Activated T-cell treated with anti-CD3 and anti-CD28 coated beads, Interleukin-2, amount 50 U/mL, for 24 hours (primary cell): ENCODE measurements at places on chromosomes 5 and 9.
A peak's percentile ranks its signal among the peaks of the same experiment; 100 is the strongest.

DNA sequence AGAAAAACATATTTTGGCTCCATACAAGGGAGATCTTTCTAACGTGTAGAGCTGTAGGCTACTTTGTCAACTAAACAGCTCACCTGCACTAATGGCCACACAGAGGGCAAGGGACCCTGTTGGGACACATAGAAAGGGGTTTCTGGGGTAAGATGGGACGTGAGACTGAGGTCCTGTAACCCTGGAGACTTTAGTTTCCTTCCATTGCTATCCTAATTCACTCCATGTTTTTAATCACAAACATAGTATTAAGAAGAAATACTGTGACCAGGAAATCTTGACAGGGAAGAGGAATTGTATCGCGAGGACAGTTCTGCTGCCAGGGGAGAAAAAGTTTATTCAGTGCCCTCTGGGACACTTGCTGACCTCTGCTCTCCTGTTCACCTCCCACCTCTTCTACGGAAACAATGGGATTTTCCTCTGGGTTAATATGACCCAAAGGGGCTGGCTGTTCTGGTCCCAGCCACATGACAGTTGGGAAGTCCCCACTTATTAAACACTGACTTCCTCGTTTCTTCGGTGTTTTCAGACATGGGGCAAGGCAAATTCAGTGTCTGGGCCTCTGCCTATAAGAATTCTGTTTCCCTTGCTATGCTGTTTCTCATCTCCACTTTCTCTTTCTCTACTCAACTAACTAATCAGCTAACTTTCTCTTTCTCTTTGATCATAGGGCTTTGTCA lies 106.9 kb upstream of the SEMA6A start:
- no peak for DNase-seq
- H3K36me3 ChIP-seq, result no peaks in the 10 kb centered on the region
- H3K27ac ChIP-seq, result no peak overlapping the region

DNA sequence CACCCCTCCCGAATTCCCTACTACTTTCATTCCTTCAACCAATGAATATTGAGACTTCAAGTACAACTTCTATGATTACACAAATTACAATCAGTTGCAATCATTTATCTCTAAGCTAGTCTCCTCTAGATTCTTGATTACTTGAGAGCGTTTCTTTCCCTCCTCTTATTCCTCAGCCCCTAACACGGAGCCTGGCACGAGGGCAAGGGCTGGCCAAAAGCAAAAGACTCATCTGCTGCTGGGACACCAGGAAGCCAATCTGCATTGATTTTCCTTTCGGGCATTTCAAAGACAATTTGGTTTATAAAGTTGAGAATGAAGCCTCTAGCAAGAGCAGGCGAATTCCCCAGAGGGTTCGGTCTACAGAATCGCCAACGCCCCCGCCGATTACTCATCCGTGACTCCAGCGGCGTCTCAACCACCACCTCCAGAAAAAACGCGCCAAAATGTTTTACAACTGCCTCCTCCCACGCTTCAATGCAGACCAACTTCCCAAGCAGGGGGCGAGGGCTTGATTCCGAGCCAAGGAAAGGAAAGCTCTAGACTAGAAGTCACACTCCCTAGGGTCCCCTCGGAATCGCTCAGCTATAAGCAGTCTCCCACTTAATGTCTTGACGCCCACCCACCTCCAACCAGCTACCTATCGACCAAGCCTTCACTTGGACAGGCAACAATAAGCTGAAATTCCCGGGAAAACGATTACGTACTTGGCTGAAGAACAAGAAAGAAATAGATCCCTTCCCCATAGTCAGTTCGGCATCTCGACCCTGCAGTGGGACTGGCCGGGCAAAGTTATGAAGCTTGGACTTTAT lies 1.5 kb downstream of the PCSK1 start:
- no peaks in the 10 kb centered on the region for H3K36me3 ChIP-seq
- H3K4me1 ChIP-seq, result peaks cover 23% of the 10 kb centered on the region
- peak; percentile 32 for DNase-seq
- H3K27ac ChIP-seq, result no peak overlapping the region

GRCh38 chr5:142438573-142438972 lies 113.8 kb upstream of the SPRY4 start:
- H3K27me3 ChIP-seq, result peaks cover 7% of the 10 kb centered on the region
- H3K36me3 ChIP-seq, result no peaks in the 10 kb centered on the region
- H3K4me1 ChIP-seq, result peaks cover 24% of the 10 kb centered on the region
- H3K27ac ChIP-seq, result no peak overlapping the region
- DNase-seq, result no peak
- H3K4me3 ChIP-seq, result no peak overlapping the region

GRCh38 chr9:100525563-100525962 lies 52.3 kb upstream of the CAVIN4 start:
- H3K27me3 ChIP-seq, result no peaks in the 10 kb centered on the region
- H3K27ac ChIP-seq, result no peak overlapping the region
- no peaks in the 10 kb centered on the region for H3K4me1 ChIP-seq
- no peak overlapping the region for H3K4me3 ChIP-seq
- no peak for DNase-seq
- H3K36me3 ChIP-seq, result peaks cover 4% of the 10 kb centered on the region

DNA sequence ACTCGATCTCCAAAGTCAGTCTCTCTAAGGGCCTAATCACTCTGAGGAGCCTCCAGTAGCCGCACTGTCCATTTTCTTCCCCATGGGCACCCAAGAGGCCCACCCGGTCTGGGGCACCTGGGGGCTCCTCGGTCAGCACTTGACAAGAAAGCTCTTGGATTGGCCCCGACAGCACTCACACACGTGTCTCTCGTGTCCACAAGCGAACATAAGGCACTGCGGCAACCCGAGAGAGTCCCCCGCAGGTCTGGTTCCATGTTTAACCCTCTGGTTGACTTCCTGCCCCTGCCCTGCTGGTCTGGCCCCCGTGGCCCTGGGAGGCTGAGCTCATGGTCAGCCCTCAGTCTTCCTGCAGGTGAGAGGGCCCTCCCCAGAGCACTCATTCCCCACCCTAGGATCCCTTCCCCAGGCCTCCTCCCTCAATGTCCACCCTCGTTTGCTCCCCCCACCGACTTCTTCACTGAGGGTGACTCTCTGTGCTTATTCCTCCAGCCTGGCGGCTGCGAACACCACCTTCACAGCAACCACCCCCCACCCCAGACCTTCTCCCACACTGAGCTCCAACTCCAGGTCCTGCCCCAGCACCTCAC lies 16.3 kb upstream of the LRRC14B start:
- H3K4me3 ChIP-seq, result no peak overlapping the region
- no peaks in the 10 kb centered on the region for H3K36me3 ChIP-seq
- H3K27me3 ChIP-seq, result peaks cover 12% of the 10 kb centered on the region
- no peaks in the 10 kb centered on the region for H3K4me1 ChIP-seq

DNA sequence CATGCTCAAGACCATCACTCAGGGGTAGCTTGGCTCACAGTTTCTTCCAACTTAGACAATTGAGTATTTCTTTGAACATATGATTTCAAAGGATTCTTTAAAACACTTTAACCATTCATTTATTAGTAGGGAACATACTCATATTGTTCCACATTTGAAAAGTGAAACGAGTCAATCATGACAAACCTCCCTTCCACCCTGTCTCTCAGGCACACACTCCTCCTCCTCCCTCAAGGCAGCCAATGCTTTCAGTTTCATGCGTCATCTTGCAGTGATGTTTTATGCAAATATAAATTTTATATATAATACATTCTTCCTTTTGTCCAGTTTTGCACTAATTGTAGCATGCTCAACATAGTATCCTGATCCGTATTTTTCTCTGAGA lies 126.0 kb upstream of the BOD1 start:
- H3K27ac ChIP-seq, result no peak overlapping the region
- DNase-seq, result no peak
- no peaks in the 10 kb centered on the region for H3K4me1 ChIP-seq
- no peak overlapping the region for H3K4me3 ChIP-seq
- H3K27me3 ChIP-seq, result peaks cover 4% of the 10 kb centered on the region

DNA sequence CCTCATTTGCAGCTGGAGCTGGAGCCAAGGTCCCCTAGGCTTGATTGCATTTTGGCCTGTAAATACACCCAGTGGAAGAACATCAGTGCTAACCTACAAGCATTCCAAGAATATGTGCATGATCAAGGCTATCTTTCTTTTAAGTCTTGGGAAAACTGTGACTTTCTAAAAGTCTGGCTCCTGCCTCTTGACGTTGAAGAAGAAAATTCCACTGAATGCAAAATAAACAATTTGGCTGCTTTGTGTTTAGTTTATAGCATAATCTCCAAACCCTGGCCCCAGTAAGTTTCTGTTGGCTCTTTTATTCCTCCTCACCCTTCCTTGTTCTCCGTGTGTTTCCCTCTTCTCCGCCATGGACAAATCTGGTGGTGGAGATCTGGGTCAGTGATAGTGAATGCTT lies 109.3 kb upstream of the TLE1 start:
- DNase-seq, result no peak
- no peak overlapping the region for H3K27ac ChIP-seq
- H3K36me3 ChIP-seq, result no peaks in the 10 kb centered on the region
- H3K4me3 ChIP-seq, result no peak overlapping the region

DNA sequence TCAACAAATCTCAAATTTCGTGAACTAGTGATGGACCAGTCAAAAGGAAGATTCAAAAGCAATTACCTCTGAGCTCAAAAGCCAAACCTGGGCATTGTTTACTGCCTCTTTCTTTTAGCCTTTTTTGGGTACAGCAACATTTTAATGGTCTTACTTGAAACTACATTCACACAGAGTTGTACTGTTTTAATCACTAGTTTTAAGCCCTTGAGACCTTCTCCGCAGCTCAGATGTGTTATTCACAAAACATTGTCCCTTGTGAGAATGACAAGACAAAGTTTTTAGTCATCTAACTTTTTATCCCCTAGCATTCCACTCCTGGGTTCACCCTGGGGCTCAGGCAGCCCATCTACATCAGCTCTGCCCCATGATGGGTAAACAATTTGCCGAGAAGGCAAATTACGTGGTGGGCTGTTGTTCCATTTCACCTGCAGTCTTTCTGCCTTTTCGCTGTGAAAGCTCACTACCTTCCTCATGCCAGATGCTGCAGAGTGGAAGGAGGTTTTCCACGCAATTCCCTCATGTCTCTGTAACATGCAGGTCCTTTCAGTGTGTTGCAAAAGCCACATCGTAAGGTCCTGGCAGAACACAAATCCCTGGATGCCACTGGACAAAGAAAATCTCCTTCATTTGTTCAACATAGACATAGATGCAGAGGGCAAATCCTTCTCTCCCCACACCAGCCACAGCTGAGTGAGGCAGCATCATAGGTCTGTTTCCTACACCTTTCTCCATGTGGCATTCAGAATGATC lies 175.7 kb downstream of the EBF1 start:
- H3K4me3 ChIP-seq, result no peak overlapping the region
- DNase-seq, result no peak
- H3K27ac ChIP-seq, result no peak overlapping the region
- no peaks in the 10 kb centered on the region for H3K4me1 ChIP-seq
- H3K36me3 ChIP-seq, result no peaks in the 10 kb centered on the region

DNA sequence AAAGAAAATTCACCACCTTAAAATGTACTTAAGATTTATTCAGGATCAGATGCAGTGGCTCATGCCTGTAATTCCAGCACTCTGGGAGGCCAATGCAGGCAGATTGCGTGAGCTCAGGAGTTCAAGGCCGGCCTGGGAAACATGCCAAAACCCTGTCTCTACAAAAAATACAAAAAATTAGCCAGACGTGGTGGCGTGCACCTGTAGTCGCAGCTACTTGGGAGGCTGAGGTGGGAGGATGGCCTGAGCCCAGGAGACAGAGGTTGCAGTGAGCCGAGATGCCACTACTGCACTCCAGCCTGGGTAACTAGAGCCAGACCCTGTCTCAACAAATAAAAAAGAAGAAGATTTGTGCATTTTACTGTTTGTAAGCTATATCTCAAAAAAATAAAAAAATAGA lies 34.7 kb upstream of the GFPT2 start:
- no peak overlapping the region for H3K27ac ChIP-seq
- H3K4me3 ChIP-seq, result no peak overlapping the region
- H3K27me3 ChIP-seq, result peaks cover 5% of the 10 kb centered on the region
- no peaks in the 10 kb centered on the region for H3K4me1 ChIP-seq
- no peak for DNase-seq
- no peaks in the 10 kb centered on the region for H3K36me3 ChIP-seq
